Stimulated activated CD4-positive, alpha-beta T cell treated with anti-CD3 and anti-CD28 coated beads, Interleukin-12 subunit alpha, Interleukin-12 subunit beta, amount 100 ng/mL, for 24 hours (primary cell): ENCODE measurements at places on chromosomes 3 and 15.

GRCh38 chr3:134473868-134474546 lies 11.8 kb downstream of the ANAPC13 start:
- peak; percentile 78 for DNase-seq

DNA sequence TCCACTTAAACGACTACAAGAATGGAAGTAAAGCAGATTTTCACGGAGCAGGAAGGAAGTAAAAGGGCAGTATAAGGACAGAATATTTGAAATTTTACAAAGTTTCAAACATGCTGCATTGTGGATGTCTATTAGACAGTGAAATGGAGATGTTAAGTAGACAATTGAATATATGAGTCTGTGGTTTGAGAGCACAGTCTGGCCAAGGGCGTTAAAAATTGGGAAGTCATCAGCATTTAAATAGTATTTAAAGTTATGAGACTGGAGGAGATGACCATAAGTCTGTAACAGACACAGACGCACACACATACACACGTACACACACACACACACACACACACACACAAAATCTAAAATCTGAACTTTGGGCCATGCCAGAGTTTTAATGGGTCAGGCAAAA lies 935.9 kb downstream of the EPHA3 start:
- no peak for DNase-seq

DNA sequence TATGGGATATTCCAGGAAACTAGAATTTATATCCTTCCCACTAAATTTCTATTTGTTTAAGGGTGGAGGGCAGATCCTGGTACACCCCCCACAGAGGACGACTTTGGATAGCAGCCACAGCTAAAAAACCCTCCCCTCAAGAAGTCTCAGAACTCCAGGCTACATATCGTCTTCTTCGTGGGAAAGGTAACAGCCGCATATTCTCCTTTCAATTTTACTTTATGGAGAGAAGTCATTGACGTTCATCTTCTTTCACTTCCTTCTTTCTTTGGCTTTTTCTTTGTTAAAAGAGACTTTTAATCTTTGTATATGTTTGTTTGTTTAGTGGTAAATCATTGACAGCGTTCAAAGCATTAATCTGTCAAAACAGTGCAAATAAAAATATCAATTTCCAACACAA lies 36.3 kb downstream of the TRIP4 start:
- DNase-seq = no peak

- no peak for DNase-seq
Observed at GRCh38 chr3:118729546-118729945, 305.1 kb downstream of the IGSF11 start.

DNA sequence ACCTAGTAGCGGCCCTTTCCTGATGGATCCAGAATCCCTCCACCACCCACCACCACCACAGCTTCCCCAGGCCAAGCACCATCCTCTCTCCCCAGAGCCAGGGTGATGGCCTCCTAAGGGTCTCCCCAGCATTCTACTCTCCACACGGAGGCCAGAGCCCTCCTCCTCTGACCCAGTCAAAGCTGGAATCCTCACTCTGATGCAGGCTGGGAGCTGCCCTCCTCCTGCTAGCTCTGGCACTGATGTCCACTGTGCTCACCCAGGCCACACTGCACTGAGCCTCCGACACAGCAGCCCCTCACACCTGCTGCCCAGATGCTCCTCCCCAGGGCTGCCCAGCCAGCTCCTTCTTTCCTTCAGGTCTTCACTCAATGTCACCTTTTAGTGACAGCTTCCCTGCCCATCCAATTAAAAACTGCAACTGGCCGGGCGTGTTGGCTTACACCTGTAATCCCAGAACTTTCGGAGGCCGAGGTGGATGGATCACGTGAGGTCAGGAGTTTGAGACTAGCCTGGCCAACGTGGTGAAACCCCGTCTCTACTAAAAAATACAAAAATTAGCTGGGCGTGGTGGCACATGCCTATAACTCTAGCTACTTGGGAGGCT lies 21.0 kb downstream of the XXYLT1 start:
- no peak for DNase-seq

GRCh38 chr15:85407421-85408269 lies 27.2 kb downstream of the AKAP13 start:
- DNase-seq = no peak

GRCh38 chr15:81418891-81419290 lies 44.9 kb upstream of the TMC3 start:
- DNase-seq = no peak

- DNase-seq = no peak
Observed at GRCh38 chr3:144491333-144491732, 519.7 kb downstream of the DIPK2A start.

GRCh38 chr3:79491029-79491641 lies 276.7 kb downstream of the ROBO1 start:
- DNase-seq = no peak

GRCh38 chr15:58081456-58081855 lies 15.9 kb upstream of the ALDH1A2 start:
- DNase-seq = no peak

DNA sequence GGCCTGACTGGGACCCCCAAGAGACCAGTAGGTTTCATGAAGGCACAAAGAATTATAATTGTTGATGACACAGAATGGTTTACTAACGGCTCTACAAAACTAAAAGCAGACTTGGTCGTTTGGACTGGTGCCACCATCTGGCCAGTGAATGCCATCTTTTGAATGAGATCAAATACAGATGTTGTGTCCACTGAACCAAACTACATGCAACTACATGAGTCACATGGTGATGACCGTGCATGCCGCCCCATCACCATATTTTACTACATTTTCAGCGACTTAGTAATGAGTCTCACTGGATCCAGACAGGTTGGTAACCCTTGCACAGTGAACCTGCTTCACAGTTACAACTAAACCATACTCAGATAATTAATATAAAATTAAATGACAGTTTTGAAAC lies 803.3 kb downstream of the DIPK2A start:
- DNase-seq = no peak

- DNase-seq = no peak
Observed at GRCh38 chr3:120443626-120444123, 7.1 kb downstream of the FSTL1 start.

DNA sequence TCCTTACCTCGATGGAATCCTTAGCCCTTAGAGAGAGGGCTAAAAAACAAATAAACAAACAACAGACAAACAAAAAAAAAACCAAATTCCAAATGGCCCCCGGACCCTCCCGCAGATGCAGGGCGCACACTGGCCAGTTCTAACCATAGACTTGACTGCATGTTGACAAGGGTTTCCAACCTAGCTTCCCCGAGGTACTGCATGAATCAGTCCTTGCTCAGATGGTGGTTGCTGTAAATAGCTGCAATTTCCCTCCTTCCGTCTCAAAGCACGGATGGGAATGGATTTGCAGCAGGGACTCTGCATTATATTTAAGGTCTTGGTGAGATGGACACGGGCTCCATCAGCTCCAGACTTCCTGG lies 162.8 kb downstream of the CD47 start:
- DNase-seq = no peak
